ENCODE measurements at places on chromosomes 3 and 15.

- DNase-seq = no peak
Measured at GRCh38 chr3:30407651-30408050, 198.8 kb upstream of the TGFBR2 start.

GRCh38 chr3:189985948-189986347 lies 134.7 kb downstream of the P3H2 start:
- DNase-seq = no peak

- no peak for DNase-seq
Measured at GRCh38 chr15:73928971-73929627, 2.8 kb downstream of the LOXL1 start.

DNA sequence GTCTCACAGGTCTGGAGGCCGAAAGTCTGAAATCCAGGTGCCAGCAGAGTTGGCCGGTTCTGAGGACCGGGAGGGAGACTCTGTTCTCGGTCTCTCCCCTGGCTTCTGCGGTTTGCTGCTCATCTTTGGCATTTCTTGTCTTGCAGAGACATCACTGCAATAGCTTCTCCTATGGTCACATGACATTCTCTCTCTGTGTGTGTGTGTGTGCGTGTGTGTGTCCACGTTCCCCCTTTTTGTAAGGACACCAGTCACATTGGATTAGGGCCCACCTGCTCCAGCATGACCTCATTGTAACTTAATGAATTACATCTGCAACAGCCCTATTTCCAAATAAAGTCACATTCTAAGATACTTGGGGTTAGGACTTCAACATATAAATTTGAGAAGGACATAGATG lies 12.4 kb upstream of the ATP10A start:
- DNase-seq = no peak

GRCh38 chr15:43376017-43376705 lies 5.3 kb downstream of the TUBGCP4 start:
- DNase-seq = no peak

DNA sequence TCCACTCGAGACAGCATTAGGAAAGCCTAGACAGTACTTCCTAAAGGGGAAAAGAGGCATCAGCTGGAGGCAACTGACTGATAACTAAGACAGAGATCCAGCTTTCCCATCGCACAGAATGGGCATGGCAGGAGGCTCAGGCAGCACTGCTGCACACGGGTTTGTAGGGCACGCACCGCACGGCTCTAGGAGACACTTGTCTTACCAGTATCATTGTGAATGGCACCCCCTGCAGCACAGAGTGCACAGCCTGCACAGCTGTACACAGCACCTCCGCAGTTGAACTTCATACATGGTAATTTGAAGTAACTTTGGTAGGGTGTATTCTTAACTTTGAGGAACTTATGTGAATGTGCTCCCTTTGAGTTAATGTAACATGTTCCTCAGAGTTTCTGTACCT lies 281.6 kb downstream of the PLCL2 start:
- no peak for DNase-seq

- DNase-seq = no peak
Measured at GRCh38 chr15:56971571-56971970, 53.1 kb downstream of the TCF12 start.

- DNase-seq = no peak
Measured at GRCh38 chr3:127688416-127689265, 15.9 kb downstream of the ABTB1 start.

DNA sequence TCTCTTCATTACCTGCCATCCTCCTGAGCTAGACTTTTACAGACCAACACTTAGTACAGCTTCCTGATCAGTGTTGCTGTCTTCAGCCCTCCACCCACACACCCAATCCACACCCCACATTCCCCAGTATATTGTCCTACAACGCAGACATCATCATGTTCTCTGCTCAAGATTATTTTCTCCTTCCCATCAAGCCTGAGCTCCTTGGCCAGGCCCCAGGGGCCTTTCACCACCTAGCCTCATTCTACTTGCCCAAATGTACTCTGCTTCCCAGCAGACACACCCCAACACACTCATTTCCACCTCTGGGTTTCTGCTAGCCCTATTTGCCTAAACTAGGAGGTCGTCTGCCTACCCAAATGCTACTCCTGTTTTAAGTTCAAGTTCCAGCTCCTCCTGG lies 37.0 kb downstream of the DAPK2 start:
- no peak for DNase-seq
